ENCODE measurements at places on chromosomes 3 and 15.
A peak's percentile ranks its signal among the peaks of the same experiment; 100 is the strongest.

DNA sequence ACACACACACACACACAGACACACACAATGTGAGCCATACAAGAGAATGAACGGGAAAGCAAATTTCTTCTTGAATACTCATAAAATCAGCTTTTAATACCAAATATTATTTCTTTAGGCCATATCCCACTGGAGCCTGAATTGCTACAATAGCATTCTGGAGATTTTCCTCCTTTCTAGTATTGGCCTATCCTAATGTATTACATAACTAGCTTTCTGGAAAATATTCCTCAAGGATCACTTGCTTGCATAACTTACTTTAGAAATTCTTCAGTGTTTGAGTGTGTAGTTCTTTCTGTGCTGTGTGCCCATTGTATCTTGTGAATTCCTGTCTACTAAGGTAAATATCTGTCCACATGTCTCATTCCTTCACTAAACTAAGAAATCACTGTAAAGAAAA lies 351.0 kb upstream of the MCTP2 start:
- no peak for DNase-seq

- no peak for DNase-seq
These were observed 13.8 kb upstream of the MSL2 start for GRCh38 chr3:136209921-136210320.

DNA sequence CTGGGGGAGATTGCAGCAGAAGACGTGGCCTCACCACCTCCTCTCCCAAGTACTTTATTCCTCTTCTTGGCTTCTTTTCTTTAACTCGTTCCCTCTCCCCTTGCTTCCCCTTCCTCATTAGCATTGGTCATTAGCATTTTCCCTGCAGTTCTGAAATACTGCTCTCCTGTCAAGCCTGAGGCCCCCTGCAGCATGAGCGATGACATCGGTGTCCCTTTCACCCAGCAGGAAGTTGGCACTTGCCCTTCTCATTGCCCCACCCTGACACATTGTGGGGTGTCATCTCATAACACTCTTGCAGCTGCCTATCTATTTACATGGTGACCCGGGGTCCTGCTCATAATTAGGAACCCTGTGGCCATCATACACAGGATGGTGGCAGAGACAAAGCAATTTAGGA lies 167.1 kb downstream of the ARRDC4 start:
- no peak for DNase-seq

DNA sequence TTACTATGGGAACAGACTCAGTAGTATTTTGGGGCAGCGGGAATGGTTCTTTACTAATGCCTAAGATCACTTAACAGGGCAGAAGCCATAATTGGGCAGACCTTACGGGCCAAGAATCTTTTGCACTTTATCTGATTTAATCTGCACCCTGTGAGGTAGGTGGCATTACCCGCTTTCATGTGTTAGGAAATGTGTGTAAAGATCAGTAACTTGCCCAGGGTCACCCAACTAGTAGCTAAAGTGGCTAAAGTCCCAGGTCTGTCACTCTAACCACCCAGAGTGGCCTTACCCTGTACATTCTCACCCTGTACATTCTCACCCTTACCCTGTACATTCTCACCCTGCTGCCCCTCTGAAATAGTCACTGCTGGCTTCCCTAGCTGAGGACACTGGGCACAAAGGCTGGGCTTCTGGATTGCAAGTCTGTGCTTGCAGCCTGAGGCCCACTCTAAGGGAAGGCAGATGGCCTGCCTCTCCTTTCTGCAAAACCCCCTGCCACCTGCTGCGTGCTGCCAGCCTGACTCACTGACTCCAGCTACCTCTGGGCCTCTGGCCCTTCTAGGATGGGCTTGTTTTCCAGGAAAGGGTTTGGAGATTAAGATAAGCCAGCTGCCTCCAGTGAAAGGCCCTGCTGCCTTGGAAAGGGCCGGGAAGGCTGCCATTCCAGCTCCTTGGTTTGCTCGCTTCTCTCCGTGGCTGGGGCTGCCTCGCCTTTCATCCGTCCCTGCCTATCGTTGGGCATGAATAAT lies 37.5 kb upstream of the MYZAP start:
- no peak for DNase-seq

GRCh38 chr15:41811432-41812195 lies 16.3 kb upstream of the JMJD7 start:
- DNase-seq, result peak; percentile 75

DNA sequence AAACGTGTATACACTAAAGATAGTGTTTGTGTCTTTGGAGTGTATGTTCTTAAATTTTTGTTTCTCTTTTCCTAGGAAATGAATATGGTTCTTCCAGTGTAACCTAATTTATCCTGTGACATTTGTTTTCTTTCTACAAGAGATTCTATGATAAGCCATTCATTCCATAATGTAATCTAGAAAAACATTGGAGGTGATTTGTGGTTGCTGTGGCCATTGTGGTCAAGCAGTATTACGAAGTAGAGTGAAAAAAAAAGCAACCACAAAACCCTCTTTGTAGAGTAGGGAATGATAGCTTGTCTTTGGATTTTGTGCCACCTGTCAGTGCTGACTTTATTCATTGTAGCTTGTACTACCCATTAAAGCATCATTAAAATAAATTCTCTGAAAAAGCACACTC lies 1209.6 kb downstream of the ZPLD1 start:
- no peak for DNase-seq

DNA sequence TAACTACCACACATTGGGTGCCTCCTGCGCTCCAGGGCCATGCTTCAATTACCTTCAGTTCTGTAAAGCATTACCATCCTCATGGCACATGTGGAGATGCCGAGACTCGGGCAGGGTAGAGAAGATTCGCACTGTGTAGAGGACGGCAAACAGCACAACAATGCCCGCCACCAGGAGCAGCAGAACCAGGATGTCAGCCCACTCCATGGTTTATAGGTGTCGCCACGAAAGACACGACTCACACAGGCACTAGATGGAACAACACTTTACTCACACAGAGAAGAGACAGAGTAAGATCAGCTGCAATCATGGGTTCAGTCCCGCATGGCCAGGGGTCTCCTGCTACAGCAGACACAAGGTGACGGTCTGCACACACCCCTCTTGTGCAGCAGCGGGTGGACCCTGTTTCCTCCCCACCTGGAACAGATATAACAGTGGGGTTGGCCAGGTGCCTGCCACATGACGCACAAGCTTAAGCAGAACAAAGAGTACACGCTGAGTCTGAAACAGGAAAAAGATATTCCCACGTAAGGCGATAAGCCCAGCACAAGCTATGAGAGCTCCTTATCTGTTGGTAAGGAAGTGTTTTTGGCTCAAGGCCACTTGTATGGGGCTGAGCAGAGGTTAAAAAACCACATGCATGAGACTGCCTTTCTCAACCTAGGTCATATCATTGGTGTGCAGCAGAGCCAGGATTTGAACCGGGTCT lies 2.5 kb upstream of the TBC1D21 start:
- DNase-seq, result no peak

DNA sequence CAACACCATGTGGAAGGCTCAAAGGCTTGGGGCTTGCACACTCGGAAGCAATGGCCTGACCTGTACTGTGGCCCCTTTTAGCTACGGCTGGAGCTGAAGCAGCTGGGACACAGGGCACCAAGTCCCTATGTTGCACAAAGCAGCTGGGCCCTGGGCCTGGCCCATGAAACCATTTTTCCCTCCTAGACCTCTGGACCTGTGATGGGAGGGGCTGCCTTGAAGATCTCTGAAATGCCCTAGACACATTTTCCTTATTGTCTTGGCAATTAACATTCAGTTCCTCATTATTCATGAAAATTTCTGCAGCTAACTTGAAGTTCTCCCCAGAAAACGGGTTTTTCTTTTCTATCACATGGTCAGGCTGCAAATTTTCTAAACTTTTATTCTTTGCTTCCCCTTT lies 85.6 kb upstream of the ALDH1A3 start:
- DNase-seq, result no peak

- no peak for DNase-seq
These were observed 8.1 kb downstream of the ZXDC start for GRCh38 chr3:126467611-126467955.

GRCh38 chr15:101455291-101456025 lies 34.0 kb downstream of the PCSK6 start:
- peak; percentile 29 for DNase-seq

- DNase-seq, result no peak
These were observed 22.9 kb upstream of the TPM1 start for GRCh38 chr15:63019511-63020109.

- no peak for DNase-seq
These were observed 71.0 kb downstream of the ATP10A start for GRCh38 chr15:25792128-25792527.

DNA sequence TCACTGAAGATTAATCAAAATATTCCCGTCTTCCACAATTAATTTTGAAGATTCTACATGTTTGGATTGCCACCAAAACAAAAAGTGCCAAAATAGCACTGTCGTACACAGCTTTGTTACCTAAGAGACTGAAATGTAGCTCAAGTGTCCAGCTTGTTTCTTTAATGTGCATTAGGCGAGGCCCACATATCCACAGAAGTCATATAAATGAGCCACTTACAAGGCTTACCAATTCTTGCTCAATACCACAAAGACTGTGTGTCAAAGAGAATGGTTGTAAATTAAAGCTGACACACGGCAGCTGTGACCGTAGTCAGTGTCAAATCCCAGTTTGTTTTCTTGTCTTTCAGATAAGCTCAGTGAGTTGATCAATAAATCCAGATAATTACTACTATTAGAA lies 639.4 kb upstream of the TBL1XR1 start:
- DNase-seq, result no peak

DNA sequence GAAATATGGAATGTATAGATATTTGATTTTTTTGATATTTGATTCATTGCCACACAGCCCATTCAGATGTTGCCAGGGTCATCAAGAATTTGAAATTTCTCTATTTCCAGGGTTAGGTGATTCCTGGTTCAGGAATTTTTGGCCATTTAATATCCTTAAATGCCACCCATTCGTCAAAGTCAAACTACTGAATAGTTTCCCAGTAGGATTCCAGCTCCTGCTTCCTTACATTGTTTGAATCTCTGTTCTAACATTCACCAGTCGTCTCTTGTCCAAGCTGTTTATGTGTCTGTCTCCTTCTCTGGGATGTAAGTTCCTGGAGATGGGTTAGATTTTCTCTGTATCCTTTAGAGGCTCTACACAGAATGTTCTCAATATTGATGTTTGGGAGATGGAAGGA lies 124.9 kb upstream of the TLE3 start:
- no peak for DNase-seq

DNA sequence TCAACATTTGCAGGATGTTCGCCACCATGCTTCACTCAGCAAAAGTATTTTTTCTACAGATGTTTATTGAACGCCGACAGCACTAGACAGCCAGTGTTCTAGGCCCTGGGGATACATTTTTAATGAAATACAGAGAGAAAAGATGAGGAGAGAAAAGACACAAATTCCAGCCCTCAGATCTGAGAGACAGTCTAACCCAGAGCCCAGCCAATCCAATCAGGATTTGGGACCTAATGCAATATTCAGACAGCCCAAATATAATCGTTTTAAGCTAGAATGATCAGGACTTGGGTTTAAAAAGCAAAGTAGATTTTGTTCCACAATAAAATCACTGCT lies 174.8 kb downstream of the SLCO3A1 start:
- DNase-seq, result no peak

- DNase-seq, result no peak
These were observed 483.1 kb upstream of the EPHA6 start for GRCh38 chr3:96331341-96331740.

DNA sequence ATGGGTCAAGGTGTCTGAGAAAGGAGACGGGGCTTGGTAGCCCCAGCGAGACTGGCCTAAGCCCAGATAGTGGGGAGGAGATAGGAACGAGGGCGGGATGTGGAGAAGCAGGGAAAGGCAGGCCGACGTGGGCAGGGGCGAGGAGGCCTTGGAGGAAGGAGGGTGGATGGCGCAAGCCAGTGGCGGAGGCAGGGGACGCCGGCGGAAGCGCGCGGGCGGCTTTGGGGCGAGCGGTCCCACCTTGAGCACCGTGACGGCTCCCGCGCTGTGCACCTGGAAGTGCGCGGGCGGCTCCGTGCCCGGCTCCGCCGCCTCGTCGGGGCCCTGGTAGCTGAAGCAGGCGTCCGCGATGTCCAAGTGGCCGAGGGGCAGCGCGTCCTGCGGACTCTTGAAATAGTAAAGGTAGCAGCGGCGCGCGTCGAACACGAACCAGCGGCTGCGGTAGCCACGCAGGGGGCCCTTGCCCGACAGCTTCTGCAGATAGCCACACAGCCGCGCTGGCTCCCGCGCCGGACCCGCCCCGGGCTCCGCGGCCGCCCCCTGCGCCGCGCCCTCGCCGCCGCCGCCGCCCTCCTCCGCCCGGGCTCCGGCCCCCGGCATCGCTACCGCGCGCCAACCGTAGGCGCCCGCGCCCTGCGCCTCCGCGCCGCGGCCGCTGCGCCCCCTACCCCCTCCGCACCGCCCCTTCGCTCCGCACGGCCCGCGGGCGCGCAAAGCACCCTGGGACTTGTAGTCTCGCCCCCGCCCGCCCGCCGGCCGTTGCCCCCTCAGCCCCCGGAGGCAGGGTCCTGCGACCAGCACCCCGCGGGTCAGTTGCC lies at the start of gene TBC1D2B:
Gene TBC1D2B (minus strand): TSS at position 659 of the 818 bp plus-strand sequence. CDS start 59 bp downstream, at position 600.
- peak; percentile 62 for DNase-seq

- DNase-seq, result no peak
These were observed 478 bp downstream of the GPR15 start for GRCh38 chr3:98532275-98532637.

DNA sequence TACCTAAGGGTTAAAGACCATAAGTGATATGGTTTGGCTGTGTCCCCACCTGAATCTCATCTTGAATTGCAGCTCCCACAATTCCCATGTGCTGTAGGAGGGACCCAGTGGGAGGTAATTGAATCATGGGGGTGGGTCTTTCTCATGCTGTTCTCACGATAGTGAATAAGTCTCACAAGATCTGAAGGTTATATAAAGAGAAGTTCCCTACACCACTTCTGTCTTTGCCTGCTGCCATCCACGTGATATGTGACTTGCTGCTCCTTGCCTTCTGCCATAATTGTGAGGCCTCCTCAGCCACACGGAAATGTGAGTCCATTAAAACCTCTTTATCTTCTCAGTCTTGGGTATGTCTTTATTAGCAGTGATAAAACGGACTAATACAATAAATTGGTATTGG lies 75.0 kb upstream of the CADPS start:
- no peak for DNase-seq

DNA sequence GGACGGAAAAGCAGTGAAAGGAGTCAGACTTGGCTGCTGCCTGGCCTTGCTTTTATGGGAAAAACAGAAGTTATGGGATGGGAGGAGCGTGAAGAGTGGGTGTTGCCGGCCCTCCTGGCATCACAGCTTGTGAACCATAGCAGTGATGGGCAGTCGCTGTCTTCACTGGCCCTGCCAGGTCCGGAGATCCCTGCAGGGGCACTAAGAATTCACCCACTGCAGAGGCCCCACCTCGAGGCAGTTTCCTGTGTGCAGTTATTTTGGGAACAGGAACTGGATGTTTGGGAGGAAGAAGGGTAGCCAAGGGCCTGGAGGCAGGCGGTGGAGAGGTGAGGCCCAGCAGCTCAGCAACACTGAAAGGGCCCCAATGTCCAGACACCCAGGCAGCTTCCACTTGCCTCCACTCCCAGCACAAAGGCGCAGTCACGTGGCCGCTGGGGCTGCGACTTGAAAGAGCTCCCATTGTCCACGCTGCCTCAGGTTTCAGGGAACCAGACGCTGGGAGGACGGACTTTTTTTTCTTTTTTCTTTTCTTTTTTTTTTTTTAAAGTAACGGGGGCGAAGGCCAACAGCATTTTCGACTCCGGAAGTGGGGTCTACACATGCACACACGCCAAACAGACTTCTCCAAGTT lies 255.6 kb downstream of the ZNF621 start:
- peak; percentile 84 for DNase-seq
